MM.1S (cell line): ENCODE measurements at places on chromosomes 5 and 9.

DNA sequence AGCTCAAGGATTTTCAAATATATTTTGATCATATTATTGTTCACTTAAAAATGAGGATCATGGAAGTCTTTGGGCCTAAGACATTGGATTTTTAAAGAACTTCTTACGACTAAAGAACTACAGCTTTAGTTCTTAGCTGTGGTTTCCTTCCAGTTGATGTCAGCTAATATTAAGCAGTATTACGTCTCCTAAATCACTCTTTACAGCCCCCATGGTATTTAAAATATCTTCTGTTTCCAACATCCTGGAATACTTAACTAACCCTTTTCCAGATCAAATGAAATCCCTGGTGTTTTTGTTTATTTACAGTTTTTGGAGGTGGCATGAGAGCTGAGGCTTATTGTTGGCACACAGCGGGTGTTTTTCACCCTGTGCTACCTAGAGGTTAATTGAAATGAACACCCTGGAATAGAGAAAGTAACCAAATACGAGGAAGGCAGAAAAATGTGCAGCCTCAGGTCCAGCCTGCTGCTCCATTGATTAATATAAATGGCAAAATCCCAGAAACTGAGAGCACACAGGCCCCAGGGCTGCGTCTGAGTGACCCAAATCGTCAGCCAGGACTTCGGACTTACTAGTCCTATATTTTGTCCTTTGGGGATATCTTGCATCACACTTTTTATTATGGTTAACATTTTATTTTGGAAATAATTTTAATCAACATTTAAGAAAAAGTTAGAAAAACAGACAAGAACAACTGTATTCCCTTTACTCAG lies 52.3 kb upstream of the ICE1 start:
- DNase-seq: no peak

DNA sequence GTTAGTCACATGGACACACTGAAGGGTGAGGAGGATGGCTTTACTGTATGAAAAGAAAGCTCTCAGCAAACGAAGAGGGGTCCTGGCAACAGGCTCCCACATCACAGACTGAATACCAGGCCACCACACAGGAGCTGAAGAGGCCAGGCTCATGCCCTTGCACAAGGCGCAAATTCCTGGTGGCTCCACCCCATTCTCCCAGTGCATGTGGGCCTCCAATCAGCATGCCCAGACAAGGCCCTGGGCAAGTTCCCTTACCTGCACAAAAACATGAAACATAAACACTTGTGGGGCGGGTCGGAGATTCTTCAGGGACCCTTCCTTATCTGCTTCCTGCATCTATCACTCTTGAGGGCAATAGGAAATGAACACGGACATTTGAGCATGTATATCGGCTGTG lies 935.8 kb upstream of the EDIL3 start:
- no peak for DNase-seq

DNA sequence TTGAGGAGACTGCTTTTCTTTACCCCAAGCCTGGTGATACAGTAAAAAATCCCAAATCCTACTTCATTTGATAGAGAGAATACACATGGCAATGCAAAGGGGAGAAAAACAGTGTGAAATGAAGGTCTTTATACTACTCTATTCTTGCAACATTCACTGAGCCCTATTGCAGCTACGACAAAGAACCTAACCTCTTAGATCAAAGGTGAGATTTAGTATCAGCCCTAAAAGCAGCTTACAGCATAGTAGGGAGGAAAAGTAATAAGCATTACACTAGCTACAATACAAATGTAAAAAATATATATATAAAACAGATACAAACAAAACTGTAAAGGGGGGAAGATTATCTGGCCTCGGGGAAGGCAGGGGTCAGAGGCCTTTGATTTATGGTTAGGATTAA lies 147.1 kb downstream of the MAPKAP1 start:
- DNase-seq: no peak

DNA sequence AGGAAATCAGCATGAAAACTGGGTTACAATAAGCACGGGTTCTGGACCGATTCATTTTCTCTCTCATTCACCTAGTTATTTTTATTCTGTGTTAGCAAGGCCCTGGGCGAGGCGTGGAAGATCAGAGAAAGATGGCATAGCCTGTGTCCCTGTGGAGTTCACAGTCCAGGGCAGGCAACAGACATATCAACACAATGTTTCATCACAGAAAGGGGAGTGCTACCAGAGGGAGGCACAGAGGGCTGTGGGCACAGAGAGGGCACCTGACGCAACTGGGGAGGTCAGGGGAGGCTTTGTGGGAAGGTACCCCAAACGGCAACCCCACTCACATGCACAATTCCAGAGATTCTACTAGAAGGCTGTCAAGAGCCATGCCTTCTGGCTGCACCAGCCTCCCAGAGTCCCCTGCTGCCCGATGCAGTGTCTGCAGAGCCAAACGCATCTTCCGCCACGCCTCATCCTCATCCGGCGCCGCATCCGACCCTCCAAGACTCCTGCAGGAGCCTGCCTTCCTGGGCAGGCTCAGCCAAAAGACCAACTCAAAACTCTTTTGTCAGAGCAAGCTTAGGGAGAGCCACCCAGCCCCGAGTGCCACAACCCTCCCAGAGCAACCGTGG lies 1.4 kb downstream of the FAM193B start:
- no peak for DNase-seq

GRCh38 chr5:78726003-78726402 lies 77.4 kb upstream of the LHFPL2 start:
- DNase-seq: no peak

- DNase-seq: no peak
Observed at GRCh38 chr5:111532886-111533582, 20.7 kb upstream of the STARD4 start.

DNA sequence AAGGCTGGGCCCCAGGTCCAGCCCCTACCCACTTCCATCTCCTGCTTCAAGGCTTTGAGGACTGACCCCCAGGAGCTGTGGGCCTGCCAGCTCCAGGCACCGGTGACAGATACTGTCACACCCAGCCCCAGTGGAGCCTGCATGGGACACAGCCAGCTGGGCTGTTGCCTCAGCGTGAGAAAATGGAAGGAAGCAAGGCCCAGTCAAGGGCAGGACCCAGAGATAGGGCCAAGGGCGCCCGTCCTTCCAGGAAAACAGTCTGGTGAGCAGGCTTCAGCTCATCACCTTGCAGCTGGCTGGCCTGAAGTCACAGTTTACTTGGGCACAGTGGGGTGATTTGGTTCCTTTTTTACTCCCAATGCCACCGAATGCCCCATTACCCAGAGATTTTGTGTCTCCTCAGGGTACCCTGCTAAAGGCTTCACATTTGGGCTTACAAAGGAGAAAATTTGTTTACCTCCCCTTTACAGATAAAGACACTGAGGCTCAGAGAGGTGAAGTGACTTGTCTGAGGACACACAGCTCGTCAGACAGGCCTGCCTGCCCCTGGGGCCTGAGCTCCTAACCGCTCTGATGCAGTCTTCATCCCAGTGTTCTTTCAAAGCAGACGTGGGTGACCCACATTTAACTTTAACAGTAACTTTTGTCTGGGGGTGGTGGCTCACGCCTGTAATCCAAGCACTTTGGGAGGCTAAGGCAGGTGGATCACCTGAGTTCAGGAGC lies 21.5 kb upstream of the WDR38 start:
- DNase-seq: no peak

DNA sequence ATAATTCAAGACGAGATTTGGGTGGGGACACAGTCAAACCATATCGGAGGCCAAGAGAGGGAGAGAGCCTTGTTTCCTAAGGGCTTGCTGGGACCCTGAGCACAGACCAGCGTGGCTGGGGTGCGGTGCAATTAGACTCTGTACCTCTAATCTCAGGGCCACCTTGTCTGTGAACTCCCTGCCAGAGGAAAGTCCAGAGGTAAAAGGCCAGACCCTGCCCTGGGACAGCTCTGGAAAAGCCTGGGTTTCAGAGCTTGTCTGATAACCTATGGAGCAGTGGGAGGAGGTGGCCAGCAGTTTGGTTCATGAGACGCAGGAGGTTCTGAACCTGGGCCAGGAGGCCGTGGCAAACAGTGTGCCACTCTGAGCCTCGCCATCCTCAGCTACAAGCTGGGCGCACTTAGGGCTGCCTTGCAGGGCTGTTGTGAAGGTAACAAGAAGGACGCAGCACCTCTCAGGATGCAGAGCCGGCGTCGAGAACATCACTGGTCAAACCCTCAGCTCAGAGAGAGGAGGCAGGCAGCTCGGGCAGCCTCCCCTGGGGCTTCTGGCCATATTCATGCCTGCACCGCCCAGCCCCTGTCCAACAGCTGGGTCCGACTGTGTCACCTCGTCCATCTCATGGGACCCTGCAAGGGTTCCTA lies 4.8 kb upstream of the DOLPP1 start:
- no peak for DNase-seq
